Skin of body (tissue), 3 donors: ENCODE measurements at places on chromosomes 4 and X. TPM values are rescaled to one million over a fixed set of nuclear protein-coding genes. Genes with fewer than 3 reads are reported as not detected.

ODAPH gene
- not detected for total RNA-seq

SPANXB1 gene
- not detected for total RNA-seq

GYPA gene
- 12.9 TPM for total RNA-seq

WDR17 gene
- 1.8 TPM for total RNA-seq

S100G gene
- total RNA-seq, result not detected

MGST2 gene
- total RNA-seq, result 27.8 TPM

ZNF732 gene
- 4.5 TPM for total RNA-seq

SLC34A2 gene
- 1.1 TPM for total RNA-seq

TLR7 gene
- 2.6 TPM for total RNA-seq

MAGEB1 gene
- not detected for total RNA-seq

SPACA5 gene
- not detected for total RNA-seq

BST1 gene
- 6.8 TPM for total RNA-seq

AFM gene
- total RNA-seq, result not detected

CFAP99 gene
- not detected for total RNA-seq

BEX3 gene
- 102 TPM for total RNA-seq

VGLL1 gene
- 1.1 TPM for total RNA-seq

MAOA gene
- total RNA-seq, result 11.6 TPM

MAGEA2B gene
- not detected for total RNA-seq

SPON2 gene
- total RNA-seq, result 46.1 TPM

TEX13D gene
- not detected for total RNA-seq

TCEAL7 gene
- 44.0 TPM for total RNA-seq

SPRY1 gene
- total RNA-seq, result 82.4 TPM

SASH3 gene
- total RNA-seq, result 3.0 TPM

IGBP1 gene
- 59.1 TPM for total RNA-seq

PDCL2 gene
- total RNA-seq, result not detected

JCHAIN gene
- 2.2 TPM for total RNA-seq

ESX1 gene
- not detected for total RNA-seq

ADRA2C gene
- total RNA-seq, result 0.79 TPM

TRAM1L1 gene
- 3.2 TPM for total RNA-seq

FABP2 gene
- not detected for total RNA-seq

FAM120C gene
- 7.5 TPM for total RNA-seq

VCX3A gene
- total RNA-seq, result not detected

TMSB15A gene
- total RNA-seq, result 9.3 TPM

HELT gene
- 0.30 TPM for total RNA-seq

GPRASP1 gene
- 12.4 TPM for total RNA-seq

GUCY2F gene
- not detected for total RNA-seq

CLDN2 gene
- total RNA-seq, result 0.10 TPM

F9 gene
- total RNA-seq, result 0.20 TPM
